ENCODE measurements at places on chromosomes 1 and 21.
A peak's percentile ranks its signal among the peaks of the same experiment; 100 is the strongest.

- DNase-seq: no peak
Observed at GRCh38 chr1:183077097-183077496, 53.9 kb downstream of the LAMC1 start.

- DNase-seq: no peak
Observed at GRCh38 chr1:245999697-246000637, 507.1 kb downstream of the SMYD3 start.

DNA sequence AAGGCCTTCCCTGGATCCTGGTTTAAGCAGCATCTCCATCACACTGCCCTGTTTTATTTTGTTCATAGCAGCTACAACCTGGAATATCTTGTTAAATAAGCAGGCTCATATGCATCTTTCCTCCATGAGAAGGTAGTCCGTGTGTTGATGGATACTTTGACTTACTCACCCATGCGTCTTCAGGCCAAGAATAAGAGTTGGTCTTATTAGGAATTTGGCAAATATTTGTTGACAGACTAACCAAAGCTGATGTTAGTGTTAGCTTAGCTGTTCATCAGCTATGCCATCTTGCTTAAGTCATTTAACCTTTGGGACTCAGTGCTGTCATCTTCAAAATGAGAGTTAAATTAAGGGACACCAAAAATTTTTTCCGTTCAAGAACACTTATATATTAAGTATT, 59.2 kb downstream of the SASS6 start:
- no peak for DNase-seq

DNA sequence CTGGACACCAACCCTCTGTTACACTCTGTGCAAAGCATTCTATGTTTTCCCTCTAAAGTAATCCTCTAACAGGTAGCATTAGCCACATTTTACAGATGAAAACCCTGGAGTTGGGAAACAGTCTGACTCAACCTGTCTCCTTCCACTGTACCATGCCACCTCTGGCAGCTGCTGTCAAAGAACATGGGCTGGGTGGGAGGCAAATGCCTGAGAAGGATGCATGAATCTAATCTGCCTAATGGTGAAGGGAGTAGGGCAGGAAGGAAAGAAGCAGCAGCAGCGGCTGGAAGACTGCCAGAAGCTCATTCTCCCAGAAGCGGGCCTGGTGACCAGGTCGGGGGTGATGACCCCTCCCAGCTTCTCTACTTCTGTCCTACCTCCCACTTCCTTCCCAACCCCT, 21.7 kb downstream of the LRRC71 start:
- DNase-seq: no peak

- no peak for DNase-seq
Observed at GRCh38 chr1:19327301-19327700, 15.2 kb downstream of the SLC66A1 start.

DNA sequence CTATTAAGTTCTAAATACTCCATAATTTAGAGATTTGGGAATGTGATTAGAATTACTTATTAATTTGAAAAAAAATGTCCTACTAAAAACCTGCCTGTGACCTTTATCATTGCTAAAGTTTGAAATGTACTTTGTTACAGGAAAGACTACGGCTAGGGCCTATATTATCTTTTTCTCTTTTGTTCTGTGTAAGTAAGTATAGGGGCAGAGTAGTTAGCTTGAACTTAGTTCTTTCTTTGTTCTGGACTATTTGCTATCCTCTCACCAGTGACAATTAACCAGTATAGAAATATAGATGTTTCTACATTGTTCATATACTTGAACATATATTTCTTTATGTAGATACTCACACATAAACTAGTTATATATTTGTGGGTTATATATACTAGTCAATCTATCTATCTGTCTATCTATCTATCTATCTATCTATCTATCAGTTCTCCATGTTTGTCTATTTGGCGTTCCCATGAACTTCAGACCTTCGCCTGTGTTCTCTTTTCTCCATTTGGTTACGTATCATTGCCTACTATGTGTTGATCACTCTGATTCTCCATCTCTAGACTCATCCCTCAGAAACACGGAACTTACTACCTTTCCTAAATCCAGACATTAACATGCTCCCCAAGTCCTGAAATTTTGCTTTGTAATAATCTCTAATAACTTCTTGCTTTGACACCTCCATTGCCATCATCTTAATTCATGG, 3.3 kb downstream of the PTPRC start:
- no peak for DNase-seq

- no peak for DNase-seq
Observed at GRCh38 chr1:201374364-201374763, 3.1 kb downstream of the TNNT2 start.

DNA sequence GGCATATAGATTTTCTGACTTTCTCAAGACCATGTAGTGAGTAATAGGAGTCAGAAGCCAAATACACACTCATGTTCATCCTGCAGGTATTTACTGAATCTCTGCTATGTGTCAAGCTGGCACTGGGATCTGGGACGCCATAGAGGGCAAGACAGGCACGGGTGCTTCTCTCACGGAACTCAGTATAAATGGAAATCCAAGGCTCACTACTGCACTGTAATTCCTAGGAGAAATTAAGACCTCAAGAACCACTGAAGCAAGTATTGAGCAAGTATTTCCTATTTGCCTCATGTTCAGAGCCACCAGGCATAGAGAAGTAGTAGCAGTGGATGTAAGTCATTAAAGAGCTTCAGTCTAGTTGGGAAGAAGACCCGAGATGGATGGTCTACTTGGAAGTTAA, 38.9 kb downstream of the EIF2D start:
- DNase-seq: no peak

GRCh38 chr1:42173155-42173933, 8.8 kb upstream of the GUCA2A start:
- DNase-seq: peak; percentile 55

- DNase-seq: no peak
Observed at GRCh38 chr1:206411321-206411720, 59.0 kb upstream of the IKBKE start.

DNA sequence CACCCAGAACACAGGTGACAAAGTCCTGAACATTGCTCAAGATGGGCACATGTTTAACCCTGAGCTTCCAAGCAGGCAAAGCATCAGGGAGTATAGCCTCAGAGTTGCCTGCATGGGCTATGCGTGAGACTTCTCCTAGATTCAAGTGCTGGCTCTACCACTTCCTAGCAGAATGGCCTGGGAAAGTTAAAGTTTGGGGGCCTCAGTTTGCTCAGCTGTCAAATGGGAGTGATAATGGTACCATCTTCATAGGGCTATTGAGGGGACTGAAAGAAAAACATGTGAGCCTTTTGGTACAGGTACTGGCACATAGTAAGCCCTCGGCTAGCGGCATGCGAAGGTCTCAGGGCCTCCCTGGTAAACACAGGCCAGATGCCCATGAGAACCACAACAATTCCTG, 28.0 kb upstream of the SMIM12 start:
- DNase-seq: no peak

GRCh38 chr1:44314452-44314851, 40.6 kb downstream of the ERI3 start:
- DNase-seq: no peak

DNA sequence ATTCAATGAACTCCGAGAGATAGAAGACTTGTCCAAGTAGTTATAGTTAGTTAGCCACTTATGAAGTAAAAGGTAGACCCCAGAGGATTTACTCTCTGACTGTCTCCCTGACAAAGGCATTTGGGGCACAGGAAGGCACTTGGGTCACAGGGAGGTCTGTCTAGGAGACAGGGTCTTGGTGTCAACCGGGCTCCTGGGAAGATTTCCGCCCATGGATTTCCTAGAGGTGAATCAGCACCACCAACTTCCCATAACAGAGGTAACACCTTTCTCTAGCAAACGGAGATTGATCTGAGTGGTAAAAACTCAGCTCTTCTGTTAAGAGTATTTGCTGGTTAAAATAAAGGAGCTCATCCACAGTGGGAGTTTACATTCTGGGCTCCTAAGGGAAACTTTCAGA, 16.4 kb downstream of the CCN1 start:
- DNase-seq: no peak

DNA sequence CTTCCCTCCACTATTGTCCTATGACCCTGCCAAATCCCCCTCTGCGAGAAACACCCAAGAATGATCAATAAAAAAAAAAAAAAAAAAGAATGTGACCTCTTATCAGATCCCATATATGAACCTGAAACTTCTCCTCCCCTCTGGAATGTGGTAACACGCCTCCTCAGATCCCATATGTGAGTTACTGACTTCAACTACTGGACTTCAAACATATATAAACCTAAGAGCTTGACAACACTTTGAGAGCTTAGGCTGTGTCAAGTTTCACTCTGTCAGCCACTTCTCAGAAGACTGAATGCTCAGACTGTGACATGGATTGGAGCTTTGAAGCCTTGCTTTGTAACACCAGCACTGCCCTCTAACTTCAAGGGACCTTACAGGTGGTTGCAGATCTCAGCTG, 148.4 kb downstream of the COP1 start:
- DNase-seq: no peak

GRCh38 chr1:112444269-112444668, 48.3 kb downstream of the CTTNBP2NL start:
- DNase-seq: no peak

DNA sequence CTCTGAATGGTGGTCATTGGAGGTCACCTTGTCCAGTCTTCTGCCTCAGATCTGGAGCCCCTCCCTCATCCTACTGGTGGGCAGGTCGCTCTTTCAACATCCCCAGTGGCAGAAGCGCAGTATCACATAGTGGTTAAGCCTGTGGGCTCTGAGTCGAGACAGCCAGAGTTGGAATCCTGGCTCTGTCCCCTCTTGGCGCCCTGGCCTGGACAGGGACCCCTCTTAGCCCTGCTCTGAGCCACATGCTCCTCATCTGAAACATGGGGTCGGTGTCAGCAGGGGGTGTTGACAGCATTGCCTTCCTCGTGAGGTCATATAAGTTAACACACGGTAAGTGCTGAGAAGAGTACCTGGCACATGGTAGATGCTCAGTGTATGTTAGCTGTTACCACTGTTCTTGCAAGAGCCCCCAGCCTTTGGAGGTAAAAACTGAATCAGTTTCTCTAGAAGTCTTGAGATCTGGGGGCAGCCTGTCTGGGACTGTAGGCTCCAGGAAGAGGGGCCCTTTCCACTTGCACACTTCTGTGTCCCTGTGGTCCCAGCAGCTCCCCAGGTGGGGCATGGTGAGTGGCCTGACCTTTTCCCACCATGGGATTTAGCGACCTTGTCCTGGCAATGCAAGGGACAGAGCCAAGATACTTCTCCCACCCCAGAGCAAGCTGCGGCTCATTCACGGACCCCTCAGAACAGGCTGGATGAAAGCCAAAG, 6.4 kb downstream of the ZC3H12A start:
- no peak for DNase-seq

- DNase-seq: no peak
Observed at GRCh38 chr1:27634177-27634984, 604 bp downstream of the FGR start.

DNA sequence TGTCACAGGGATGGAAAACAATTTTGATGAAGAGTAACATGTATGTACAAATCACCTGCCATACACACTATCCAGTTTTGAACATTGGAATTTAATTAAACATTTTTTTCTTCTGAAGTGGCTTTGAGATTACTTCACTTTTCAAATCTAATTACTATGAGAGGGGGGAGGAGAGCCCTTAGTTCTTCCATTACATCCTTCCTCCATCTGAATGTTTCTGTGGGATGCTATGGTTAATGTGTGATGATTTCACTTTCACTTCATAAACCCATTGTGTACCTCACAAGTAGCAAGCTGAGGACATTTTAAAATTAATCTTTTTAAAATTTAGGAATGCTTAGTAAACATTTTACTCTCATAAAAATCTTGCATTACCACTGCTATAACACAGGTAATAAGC, 156.9 kb downstream of the RUNX1 start:
- DNase-seq: no peak

- DNase-seq: no peak
Observed at GRCh38 chr1:83499998-83500397, 498.9 kb downstream of the TTLL7 start.

DNA sequence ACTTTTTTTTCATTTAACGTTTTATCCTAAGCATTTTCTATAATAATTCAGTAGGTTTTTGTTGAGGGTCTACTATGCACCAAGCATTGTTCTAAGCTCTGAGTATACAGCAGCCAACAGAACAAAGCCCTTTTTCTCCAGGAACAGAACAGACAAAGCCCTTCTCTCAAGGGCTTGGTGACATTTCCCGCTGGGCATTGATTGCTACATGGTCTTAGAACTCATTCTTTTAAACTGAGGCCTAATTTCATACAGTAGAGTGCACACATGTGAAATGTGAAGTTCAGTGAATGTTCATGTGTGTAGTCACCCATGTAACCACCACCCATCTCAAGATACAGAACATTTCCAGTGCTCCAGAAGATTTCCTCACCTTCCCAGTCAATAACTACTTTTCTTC, 15.2 kb upstream of the PDIK1L start:
- no peak for DNase-seq

DNA sequence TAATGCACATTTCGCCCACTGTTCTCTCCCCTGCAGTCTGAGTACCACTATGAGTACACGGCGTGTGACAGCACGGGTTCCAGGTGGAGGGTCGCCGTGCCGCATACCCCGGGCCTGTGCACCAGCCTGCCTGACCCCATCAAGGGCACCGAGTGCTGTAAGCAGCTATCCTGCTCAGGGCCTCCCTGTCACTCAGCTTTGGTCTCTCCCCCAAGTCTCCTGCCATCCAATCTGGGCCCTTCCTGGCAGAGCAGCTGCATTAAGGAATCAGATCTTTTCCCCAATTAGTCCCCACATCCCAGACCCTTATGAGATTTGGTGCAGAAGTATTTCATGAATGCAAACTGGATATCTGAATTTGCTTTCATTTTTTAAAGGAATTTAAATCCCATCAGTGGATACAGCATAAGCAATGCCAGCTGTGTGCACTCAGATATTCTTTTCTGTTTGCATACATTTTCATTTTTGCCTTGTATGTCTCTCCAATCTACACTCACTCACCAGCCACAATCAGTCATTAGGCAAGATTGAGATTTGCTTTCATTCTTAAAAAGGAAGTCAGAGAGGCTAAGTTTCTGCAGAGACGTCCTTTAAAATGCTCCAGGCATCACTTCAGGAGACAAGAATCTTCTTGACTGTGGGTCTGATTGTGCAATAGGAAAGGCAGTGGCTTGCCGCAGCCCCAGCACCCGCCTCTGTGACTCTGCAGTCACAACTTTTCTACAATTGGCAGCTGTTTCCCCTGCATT, 48.1 kb downstream of the ELAPOR1 start:
- DNase-seq: no peak

GRCh38 chr1:219575563-219575962, 37.3 kb downstream of the ZC3H11B start:
- no peak for DNase-seq

DNA sequence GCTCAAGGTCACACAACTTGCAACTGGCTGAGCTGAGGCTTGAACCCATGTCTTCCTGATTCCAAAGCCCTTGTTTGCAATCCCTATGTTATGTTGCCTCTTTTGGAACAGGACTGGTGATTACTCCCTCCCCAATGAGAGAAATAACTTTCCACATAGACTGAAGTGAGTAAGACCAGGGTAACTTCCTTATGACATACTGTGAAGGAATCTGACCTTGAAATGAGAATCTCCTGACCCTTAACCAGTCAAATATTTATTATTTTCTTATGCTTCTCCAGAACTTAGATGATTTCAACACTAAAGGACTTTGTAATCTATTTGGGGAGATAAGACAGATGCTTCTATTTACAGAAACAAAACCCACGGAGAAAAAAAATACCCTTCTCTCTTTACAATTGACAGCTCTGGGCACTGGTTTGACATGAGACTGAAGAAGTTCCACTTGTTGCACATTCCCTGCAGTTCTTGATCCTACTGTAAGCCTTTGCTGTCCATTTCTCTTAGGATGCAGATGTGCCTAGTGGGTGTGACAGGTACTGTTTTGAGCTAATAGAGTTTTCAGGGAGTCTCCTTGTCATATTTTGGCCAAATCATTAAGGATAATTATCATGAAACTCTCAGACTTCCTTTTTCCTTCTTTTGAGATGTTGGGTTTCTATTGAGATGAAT, 3.9 kb upstream of the RPTN start:
- DNase-seq: no peak

GRCh38 chr21:38376693-38377092, 119.9 kb downstream of the KCNJ15 start:
- no peak for DNase-seq

All from stimulated activated CD4-positive, alpha-beta T cell treated with anti-CD3 and anti-CD28 coated beads, Interleukin-2, amount 100 ng/mL, for 4 hours (primary cell).